Motor neuron (in vitro differentiated cells): ENCODE measurements at places on chromosomes 3 and 15. TPM values are rescaled to one million over a fixed set of nuclear protein-coding genes. Genes with fewer than 3 reads are reported as not detected.

The OXTR gene
- 1.00 and 1.0 TPM in 2 replicates for total RNA-seq

- ATAC-seq, result no peak
Measured at GRCh38 chr3:63807961-63808565, 11.0 kb upstream of the C3orf49 start.

DNA sequence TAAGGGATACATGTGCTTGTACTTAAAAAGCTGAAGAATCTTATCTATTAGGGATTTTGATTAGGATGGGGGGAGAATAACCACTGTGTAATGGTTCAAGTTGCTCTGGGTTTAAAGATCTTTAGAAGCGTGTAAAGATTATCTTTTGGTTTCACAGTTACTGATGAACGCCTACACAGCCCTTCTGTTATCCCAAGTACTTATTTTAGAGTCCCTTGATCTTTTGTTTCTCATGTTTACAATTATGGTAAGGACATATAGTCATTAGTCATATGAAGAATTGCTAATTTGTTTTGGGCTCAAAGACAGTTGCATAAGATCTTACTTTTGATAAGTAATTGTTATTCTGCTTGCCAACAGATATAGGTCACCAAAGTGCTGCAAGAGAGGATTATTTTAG, 160.1 kb downstream of the PLCL2 start:
- no peak for ATAC-seq

- ATAC-seq, result no peak
Measured at GRCh38 chr15:80831606-80832224, 52.5 kb downstream of the CEMIP start.

- no peak for ATAC-seq
Measured at GRCh38 chr3:126682009-126682408, 22.0 kb upstream of the CHCHD6 start.

DNA sequence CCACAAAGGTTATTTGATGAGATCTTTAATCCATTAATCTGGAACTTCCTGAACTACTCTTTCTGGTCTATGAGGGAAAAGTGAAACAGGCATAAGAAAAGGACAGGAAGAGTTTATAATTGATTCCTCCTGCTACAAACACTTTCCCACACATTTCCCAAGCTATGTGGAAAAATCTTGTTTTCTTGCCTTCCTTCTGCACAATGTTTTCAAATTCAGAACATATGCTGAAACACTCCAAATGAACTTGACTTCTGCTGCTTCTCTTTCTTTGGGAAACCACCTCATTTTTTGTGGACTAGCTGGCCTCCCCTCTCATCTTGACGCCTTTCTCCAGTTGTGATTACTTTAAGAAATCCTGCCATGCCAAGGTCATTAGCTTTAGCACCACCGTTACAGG, 100.7 kb upstream of the PTPRG start:
- ATAC-seq, result no peak

GRCh38 chr3:27194861-27195483, 174.2 kb downstream of the NEK10 start:
- no peak for ATAC-seq

The ARRDC4 gene
- total RNA-seq, result 6.5 and 7.5 TPM in 2 replicates

DNA sequence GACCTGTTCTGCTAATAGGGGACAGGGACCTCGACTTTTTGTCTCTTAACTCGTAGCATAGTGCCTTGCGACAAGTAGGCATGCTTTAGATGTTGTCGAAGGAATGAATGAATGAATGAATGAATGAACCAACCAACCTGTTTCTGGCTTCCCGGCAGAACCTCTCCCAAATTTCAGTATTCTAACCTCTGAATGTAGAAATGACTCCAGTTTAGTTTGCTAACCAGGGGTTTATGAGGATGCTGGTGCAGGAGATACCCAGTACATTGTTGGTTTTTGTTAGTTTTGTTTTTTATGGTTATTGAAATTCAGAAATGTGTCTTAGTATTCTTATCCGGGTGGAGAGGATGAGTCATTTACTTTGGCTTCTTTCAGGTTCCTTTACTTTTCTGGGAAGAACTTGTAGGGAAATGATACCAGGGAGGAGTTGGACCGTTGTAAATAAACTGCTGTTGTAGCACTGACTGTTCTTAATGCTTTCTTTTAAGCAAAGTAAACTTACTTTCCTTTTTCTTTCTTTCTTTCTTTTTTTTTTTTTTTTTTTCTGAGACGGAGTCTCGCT, 29.6 kb upstream of the EHHADH start:
- ATAC-seq, result no peak

- ATAC-seq, result peak; percentile 76
Measured at GRCh38 chr3:72310419-72311380, 525.8 kb upstream of the PROK2 start.

DNA sequence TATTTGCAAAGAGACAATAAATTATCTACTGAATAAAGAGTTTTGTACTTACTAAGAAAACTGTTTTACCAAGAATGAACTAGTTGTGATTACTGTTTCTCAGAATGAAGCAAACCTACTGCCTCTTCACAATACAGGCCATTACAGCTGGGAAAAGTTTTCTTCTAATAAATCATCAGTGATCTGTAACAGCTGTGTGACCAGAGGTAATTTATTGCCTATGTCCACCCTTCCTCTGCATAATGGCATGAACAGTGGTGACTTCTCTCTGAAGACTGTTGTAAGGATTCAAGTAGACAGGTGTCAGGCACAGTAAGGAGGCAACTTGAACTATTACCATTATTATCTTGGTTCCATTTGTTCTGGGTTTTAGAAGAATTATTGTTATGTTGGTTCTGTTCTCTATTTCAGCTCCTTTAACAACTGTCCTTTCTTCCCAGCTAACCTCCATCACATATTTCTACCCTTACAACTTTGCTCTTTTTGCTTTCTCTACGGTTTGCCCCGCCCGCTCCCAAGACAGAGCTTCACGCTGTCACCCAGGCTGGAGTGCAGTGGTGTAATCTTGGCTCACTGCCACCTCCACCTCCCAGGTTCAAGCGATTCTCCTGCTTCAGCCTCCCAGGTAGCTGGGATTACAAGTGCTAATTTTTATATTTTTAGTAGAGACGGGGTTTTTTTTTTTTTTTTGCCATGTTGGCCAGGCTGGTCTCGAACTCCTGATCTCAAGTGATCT, 51.5 kb downstream of the PRKAR2A start:
- no peak for ATAC-seq

DNA sequence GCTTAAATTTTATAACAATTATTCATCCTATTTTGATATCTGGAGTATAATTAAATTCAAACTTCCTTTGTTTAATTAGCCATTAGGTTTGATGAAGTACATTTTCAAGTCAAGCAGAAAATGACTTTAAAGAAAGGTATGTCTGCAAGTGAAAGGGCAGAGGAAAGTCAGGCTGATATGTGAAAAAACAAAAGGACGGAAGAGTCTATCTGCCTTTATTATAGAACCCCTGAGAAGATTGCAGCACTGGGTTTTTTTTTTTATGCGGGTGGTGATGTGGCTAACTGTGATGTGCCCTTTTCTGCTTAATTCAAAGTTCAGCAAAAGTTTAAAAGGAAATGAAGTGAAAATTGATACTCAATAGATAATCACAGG, 83.2 kb downstream of the COL8A1 start:
- no peak for ATAC-seq

The ESYT3 gene
- 0.71 and 1.1 TPM in 2 replicates for total RNA-seq

The ILDR1 gene
- total RNA-seq, result 0.15 TPM in 1 of 2 replicates, not detected in the other

DNA sequence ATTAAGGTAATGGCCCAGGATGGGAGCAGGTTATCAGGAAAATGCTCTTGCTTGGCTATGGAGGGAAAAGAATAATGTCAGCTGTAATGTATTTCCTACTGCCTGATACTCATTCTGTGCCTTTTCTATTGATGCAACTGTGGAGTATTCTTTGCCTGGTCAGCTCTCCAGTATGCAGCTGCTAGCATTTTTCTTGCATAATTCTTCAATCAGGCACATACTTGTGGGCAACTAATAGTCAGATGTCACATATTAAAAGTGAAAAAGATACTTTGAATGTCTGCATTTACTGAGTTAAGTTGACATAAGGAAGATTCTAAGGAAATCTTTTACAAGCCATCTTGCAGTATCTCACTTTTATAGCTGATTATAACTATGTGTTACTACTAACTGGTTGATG, 29.5 kb downstream of the CD80 start:
- no peak for ATAC-seq

The SI gene
- not detected in 2 replicates for total RNA-seq

DNA sequence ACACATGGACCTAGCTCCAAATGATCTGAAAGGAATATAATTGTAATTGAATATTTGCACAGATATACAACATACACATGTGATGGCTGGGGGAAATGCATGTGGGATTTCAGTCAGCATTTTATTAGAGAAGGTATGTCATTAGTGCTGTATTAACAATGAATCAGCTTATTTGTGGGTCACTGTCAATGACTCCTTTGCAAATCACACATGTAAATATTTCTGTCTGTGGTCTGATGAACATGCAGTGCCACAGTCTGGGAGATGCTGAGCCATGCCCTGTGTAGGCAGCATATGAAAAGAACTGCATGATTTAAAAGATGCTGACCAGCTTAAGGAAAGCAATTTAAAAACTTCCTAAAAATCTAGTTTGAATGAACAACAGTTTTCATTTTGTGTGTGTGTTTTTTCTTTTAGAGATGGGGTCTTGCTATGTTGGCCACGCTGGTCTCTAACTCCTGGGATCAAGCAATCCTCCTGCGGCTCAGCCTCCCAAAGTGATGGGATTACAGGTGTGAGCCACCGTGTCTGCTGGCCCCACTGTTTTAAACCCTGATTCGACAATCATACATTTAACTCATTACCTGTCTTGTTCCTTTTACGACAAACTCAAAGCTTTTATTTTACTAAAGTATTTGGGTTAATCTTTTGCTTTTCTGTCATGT, 803 bp upstream of the B3GNT5 start:
- no peak for ATAC-seq

GRCh38 chr15:99123713-99124451, 19.0 kb downstream of the SYNM start:
- ATAC-seq, result peak; percentile 97

DNA sequence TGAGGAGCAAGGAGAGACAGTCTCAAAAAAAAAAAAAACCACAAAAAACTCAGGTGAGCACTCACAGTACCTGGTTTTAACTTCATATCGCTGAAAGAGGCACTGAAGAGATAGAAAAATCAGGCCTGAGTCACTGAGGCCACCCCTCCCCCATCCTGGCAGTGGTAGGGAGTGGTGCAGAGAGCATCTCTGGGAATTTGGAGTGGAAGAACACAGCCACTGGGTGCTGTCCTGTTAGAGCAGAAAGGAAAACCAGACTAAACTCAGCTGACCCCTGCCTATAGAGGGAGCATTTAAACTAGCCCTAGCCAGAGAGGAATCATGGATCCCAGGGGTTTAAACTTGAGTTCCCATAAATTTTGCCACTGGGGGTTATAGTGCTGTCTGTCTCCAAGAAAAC, 22.2 kb upstream of the DNAJC13 start:
- no peak for ATAC-seq

The IRAK2 gene
- total RNA-seq, result 1.7 and 1.9 TPM in 2 replicates

DNA sequence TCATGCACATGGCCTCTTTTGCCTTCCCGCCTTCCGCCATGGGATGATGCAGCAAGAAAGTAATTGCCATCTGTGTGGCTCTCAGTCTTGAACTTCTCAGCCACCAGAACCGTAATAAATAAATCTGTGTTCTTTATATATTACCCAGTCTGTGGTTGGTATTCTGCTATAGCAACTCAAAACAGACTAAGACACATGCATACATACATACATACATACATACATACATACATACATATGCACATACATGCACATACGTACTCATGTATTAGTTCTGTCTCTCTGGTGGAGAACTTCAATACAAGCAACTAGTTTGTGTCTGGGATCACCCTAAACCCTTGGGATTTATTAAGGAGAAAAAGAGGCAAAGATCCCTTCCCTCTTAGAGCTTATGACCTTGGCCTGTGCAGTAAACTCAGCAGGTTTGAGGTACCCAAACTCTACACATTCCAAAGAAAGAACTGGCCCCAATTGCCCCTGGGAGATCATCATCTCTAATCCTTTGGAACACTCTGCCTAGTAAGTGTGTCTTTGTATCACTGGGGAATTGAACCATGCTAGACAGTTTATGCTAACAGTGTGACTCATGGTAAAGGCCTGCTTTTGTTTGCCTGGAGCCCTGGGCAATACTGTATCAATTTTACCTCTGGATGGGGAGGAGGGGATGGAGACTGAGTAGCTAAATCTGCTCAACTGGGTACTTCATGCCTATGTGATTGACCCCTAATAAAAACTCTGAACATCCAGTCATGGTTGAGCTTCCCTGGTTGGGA, 115.6 kb upstream of the LMCD1 start:
- no peak for ATAC-seq

The ACOX2 gene
- 13.6 and 15.7 TPM in 2 replicates for total RNA-seq

The ZNF660 gene
- total RNA-seq, result 1.9 and 3.3 TPM in 2 replicates

GRCh38 chr3:30779686-30780287, 114.7 kb downstream of the GADL1 start:
- ATAC-seq, result peak; percentile 88

DNA sequence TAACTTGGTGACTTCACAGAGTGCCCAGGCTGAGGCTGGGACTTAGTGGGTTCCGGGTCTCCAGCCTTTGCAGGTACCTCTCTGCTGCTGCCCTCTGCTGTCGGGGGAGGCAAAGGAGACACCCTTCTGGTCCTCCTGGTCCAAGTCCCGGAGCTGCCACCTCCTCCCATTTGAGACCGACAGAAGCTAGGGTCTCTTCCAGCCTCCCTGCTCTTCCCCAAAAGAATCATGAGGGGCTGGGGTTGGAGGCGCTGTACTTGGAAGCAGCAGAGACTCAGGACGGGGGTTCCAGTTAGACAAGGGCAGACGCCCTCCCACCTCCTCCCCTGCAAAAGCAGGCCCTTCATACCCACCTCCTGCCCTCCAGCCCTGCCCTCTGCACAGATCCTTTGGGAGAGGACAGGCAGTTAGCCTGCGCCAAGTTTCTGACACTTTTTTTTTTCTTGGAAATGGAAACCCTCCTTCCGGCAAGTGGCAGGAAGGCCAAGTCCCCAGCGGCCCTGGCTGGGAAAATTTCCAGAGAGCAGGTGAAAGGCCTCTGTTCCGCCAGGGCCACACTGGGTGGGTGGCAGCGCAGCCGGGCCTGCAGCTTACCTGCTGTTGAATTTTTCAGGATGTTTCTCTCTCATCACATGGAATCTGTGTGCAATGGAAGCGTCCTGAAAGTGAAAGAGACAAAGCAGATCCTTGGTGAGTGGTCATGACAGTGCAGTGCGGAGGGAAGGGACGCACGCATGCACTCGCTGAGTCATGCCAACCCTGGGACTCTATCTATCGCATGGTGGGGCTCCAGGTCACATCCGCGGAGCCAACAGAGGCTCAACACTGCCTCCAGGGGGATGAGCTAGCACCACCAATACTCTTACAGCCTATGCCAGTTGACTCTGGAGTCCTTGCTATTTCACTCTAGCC, 119.9 kb downstream of the DGKG start:
- ATAC-seq, result peak; percentile 88

The LRRIQ4 gene
- 0.21 TPM in 1 of 2 replicates, not detected in the other for total RNA-seq
